ENCODE measurements at places on chromosomes 6 and 20.
A peak's percentile ranks its signal among the peaks of the same experiment; 100 is the strongest.

GRCh38 chr20:59571151-59571550 is 33.2 kb upstream of the PHACTR3 start:
- no peak for DNase-seq

GRCh38 chr6:109686566-109687265 is 4.3 kb downstream of the AK9 start:
- no peak for DNase-seq

- DNase-seq: no peak
Observed at GRCh38 chr20:58222446-58222845, 6.0 kb downstream of the ANKRD60 start.

DNA sequence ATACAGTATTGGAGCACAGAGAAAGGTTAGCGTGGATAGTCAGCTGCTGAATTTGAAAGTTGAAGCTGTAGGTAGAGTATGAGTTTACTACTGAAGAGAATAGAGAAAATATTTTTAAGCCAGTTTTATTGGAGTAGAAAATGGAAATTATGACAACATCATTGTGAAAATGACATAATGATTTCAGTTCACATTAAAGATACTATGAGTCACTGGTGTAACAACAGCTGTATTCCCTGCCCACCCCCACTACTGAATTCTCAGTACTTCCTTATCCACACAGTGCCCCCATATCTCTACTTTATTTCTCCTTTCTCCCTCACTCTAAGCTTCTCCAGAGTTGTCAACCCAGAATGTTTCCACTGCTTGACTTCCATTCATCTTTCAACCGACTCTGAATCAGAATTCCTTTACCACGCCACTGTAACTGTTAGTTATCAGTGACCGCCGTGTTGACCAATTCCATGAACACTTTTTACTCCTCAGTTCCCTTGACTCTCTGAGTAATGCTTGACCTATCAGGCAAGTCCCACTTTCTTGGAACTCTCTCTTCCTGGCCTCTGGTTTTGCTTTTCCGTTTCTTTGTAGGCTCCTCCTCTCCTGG is 139.6 kb downstream of the AIG1 start:
- no peak for DNase-seq

GRCh38 chr6:125361868-125362267 is 60.1 kb upstream of the HDDC2 start:
- no peak for DNase-seq

DNA sequence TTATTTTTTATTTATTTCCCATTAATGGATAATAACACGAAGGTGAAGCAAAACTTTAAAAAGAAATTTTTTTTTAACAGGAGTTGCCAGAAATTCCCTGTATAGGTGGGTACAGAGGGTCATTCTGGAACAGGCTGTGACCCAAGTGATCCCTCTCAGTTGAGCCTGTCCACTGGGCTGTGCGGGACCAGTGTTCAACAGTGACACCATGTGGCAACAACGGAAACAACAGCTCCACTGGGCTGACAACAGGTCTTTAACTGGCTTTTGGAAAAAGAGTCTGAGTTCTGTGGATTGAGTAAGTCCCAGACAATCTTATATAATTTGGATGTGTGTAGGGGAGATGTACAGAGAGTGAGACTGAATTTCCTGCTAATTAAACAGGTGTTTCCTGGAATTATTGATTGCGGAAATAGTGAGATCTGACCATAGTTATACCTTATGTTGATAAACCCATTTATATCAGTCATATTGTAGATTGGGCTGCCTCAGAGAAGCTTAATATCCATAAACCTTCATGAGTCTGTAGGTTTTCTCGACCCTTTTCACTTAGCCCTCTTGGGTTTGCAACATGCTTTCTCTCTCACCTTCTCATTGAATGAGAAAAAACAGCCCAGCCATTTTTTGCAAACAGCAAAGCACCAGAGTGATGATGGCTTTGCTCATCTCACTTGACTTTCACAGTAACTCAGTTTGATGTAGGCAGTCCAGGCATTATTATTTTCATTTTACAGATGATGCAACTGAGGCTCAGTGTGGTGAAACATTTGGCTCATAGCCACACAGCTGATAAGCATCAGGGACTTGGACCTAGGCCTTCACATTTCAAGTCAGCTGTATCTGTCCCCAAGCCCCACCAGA is 17.5 kb downstream of the KIAA1755 start:
- DNase-seq: no peak

DNA sequence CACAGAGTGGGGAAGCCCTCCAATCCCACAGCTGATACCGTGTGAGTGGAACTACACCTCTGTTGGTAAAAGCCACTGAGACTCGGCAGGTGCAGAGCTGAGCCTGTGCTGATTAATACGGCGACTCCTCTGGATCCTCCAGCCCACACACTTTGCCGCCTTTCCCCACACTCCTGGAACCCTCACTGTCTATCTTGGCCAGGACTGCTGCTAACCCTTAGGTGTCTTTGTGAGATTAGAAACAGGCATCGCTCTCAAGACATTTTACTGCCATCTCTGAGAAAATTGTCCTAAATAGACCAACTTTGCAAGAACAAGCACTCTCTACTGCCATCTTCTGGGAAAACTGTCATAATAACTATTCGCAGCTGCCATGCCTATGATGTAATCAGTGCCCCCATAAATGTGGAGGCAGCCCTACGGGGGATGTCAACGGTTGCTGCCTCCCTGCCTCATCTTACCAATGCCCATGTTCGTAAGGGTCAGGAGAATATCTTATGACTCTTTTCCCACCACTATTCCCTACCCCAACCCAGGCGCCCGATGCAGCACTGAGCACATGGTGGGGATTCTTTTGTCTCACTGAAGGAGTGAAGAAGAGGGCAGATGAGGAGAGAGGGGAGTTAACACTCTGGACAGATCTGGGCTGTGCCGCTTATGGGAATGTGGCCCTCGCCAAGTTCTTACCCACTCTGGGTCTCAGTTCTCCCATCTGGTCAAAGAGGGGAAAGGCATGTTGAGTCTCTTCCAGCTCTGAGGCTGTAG is 26.1 kb upstream of the KCNB1 start:
- DNase-seq: peak; percentile 70

DNA sequence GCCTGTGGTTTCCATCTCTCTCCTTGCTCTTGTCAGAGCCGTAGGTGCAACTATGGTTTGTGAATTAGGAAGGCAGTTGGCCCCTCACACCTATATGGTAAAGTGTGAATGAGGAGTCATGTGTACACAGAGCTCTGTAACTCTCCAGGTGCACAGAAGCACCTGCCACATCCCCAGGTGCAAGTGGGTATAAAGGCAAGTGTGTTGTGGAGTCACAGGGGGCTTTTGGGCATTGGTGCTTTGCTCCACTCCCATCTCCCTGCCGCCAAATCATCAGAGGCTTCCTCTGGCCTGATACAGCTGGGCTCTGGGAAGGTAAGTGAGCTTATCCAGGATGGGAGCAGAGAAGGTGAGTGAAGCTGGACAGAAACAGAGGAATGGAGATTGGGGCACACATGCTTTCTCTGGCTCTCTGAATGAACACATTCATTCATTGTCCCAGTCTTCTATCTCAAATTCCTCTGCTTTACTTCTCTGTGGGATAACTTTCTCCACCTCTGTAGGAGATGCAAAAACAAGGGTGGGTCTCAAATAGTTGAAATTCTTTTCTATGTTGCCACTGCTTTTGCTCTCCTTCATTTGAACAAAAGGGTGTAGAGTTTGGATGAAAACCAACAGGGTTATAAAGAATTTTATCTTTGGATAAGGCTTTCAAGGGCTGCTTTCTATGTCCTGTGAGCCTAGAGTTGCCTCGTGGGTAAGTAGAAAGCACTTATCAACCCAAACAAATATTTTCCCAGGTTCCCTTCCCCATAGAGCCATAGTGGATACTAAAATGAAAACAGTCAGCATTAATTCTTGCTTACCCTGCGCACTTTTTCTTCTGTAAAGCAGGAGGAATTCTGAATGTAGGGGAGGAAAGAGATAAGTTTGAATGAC is 45.0 kb upstream of the RIPOR2 start:
- no peak for DNase-seq

DNA sequence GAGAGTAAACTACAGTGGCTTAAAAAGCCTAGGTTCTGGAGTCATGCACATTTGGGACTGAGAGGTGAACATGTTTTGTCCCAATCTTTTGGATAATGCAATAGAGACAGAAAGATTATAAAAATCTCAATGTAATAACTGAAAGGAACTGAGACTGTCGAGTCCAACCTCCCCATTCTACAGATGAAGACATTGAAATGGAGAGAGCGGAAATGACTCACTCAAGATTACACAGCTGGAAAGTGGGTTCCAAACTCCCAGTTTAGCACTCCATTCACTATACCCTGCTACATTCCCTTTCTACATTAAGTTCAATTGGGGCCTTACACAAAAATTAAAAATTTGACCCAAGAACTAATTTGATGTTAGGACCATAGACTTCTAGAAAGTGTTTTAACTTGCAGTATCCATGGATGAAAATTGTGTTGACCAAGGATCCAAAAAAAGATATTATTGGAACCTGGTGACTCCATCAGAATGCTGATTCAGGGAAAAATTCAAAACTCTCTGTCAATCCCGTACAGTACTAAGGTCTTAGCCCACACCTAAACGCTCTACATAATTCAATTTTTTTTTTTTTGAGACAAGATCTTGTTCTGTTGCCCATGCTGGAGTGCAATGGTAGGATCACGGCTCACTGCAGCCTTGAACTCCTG is 1.5 kb upstream of the ILRUN start:
- no peak for DNase-seq

DNA sequence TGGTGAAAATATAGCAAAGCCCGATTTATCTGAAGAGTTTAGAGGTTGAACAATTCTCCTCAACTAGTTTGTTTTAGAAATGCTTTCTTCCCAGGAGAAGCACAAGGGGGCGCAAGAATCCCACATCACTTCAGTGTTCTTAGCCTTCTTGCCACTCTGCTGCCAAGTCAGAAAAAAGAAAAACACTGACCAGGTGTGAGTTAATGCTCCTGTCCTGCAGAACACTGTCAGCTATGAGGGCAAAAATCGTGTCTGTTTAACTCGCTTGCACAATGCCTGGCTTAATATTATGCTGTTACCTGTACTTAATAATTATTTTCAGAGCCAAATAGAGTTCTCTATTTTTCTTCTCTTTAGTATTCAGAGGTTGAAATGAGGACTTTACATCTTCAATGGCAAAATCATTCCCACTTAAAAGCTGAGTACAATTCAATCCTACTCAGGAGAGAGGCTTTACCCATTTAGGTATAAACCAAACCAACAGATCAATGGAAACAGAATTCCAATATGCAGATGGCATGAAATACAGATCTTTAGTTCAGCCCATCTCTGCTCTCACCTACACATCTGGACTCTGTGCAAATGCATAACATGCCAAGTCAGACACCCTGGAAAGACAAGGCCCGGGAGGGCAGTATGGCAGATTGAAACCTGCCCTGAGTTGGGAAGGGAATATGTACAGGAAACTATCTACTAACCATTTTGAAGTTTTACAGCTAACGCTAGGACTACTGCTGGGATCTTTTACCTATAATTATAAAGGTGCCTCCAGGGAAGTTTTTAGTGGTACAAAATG is 71.4 kb upstream of the TULP1 start:
- DNase-seq: no peak

- DNase-seq: no peak
Observed at GRCh38 chr6:43869792-43870659, 100.0 kb downstream of the VEGFA start.

- DNase-seq: no peak
Observed at GRCh38 chr6:134324141-134324540, 6.2 kb upstream of the SGK1 start.

DNA sequence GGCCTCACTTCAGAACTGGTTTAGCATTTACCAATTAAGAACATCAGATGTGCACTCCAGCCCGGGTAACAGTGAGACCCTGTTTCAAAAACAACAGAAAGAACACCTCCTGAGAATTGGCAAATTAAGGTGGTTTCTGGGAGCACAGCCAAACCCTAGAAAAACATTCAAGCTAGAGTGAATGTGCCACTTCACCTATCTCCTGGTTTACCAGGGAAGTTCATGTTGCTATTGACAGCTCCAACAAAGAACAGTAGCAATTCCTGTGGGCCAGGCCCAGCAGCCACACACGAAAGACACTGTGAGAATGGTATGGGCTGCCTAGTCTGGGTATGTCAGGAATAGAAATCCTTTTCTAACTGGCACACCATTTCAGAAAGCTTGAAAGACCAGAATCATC is 4.9 kb downstream of the POLR1C start:
- no peak for DNase-seq

- no peak for DNase-seq
Observed at GRCh38 chr6:148307405-148307804, 35.2 kb upstream of the SASH1 start.

DNA sequence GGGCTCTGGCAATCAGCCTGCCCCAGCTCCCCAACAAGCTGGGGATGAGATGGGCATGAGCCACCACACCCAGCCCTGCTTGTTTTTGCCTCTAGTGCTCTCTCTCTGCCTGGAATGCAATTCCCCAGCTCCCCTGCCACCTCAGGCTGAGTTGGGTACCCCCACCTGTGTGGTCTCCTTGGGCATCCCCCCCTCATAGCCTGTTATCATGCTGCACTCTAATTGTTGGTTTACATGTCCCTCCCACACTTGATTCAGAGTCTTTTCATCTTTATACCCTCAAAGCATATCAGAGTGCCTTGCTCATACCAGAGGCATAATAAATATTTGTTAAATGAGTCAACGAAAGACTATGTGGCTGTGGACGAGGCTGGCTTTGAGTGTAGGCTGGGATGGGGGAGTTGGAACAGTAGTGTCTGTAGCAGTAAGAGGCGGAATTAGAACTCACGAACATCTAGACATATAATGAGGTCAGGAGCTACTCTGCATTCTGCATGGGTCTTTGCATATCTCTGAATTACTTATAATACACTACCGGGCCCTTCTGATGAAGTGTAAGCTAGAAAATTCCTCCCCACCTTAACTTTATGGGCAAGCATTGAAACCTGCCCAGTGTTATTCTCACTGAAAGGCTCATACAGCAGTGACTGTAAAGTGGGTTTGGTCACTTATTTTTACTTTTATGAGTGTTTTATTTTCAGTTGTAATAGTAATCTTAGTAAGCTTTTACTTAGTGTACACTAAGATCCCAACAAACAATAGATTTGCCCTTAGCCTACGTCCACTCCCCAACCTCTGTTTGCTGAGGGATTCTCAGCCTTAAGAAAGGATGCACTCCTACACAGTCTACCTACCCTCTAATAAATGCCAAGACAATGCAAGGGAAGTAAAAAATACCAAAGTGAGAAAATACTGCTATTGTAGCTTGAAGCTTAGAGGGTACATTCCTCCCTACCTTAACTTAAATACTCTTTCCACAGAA is 58.7 kb downstream of the EDN1 start:
- DNase-seq: no peak

All from D721Med (cell line).